ENCODE measurements at places on chromosomes 7 and 10. TPM values are rescaled to one million over a fixed set of nuclear protein-coding genes. Genes with fewer than 3 reads are reported as not detected.

- H3K27ac ChIP-seq: no peak overlapping the region
- no peaks in the 10 kb centered on the region for H3K27me3 ChIP-seq
- H3K36me3 ChIP-seq: no peaks in the 10 kb centered on the region
- no peak for DNase-seq
Measured at GRCh38 chr10:124674768-124675222, 69.4 kb downstream of the FAM53B start.

Gene NCF1
- total RNA-seq: not detected

Gene BTBD16
- total RNA-seq: not detected

- DNase-seq: no peak
- no peak overlapping the region for H3K27ac ChIP-seq
- H3K4me3 ChIP-seq: no peak overlapping the region
- no peaks in the 10 kb centered on the region for H3K36me3 ChIP-seq
Measured at GRCh38 chr7:32618470-32618869, 123.2 kb downstream of the AVL9 start.

GRCh38 chr10:132457328-132458070 lies 60.5 kb downstream of the PWWP2B start:
- H3K27ac ChIP-seq: no peak overlapping the region
- no peaks in the 10 kb centered on the region for H3K36me3 ChIP-seq
- H3K27me3 ChIP-seq: no peaks in the 10 kb centered on the region
- no peaks in the 10 kb centered on the region for H3K4me1 ChIP-seq
- H3K4me3 ChIP-seq: no peak overlapping the region
- DNase-seq: no peak

GRCh38 chr10:123565691-123566660 lies 100.2 kb upstream of the GPR26 start:
- H3K4me3 ChIP-seq: no peak overlapping the region
- no peaks in the 10 kb centered on the region for H3K4me1 ChIP-seq
- H3K27me3 ChIP-seq: no peaks in the 10 kb centered on the region
- no peak overlapping the region for H3K27ac ChIP-seq
- DNase-seq: no peak

DNA sequence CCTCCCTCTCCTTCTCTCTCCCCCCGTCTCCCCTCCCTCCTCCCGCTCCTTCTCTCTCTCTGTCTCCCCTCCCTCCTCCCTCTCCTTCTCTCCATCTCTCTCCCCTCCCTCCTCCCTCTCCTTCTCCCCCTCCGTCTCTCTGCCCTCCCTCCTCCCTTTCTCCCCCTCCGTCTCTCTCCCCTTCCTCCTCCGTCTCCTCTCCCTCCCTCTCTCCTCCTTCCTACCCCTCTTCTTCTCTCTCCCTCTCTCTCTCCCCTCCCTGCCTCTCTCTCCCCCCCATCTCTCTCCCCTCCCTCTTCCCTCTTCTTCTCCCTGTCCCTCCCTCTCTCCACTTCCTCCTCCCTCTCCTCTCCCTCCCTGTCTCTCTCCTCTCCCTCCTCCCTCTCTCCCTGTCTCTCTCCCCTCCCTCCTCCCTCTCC lies 32.2 kb downstream of the AP5Z1 start:
- DNase-seq: no peak
- no peak overlapping the region for H3K4me3 ChIP-seq
- 0 out of 2 replicates have a peak, but pooled peaks cover 6% of the 10 kb centered on the region for H3K27me3 ChIP-seq
- H3K27ac ChIP-seq: no peak overlapping the region

Gene KCNIP2
- total RNA-seq: 0.81 TPM

- no peak overlapping the region for H3K4me3 ChIP-seq
- no peaks in the 10 kb centered on the region for H3K4me1 ChIP-seq
- no peak overlapping the region for H3K27ac ChIP-seq
- H3K36me3 ChIP-seq: no peaks in the 10 kb centered on the region
Measured at GRCh38 chr7:7138897-7139296, 43.4 kb upstream of the C1GALT1 start.
